ENCODE measurements at places on chromosomes 1 and 21. TPM values are rescaled to one million over a fixed set of nuclear protein-coding genes. Genes with fewer than 3 reads are reported as not detected.

Gene FCER1G
- 9.0 TPM for total RNA-seq

Gene ZZZ3
- 36.5 TPM for total RNA-seq

DNA sequence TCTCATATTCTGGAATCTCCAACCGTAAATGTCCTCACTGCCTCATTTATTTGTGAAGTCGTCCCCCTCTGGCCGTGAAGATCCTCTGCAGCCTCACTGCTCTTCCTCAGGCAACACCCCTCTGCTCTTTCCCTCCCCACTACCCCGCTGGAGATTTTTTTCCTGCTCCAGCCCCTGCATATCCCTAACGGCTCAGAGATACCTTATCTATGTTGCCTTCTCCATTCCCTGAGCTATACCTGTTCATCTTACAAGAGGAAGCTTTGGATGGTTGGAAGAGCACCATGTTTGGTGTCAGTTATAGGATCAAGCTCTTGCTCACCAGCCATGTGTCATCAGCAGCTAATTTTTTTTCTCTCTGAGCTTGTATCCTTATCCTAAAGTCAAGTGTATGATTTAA, 26.4 kb downstream of the LRRC8B start:
- DNase-seq = no peak

Gene RPL22
- 233 TPM for total RNA-seq

GRCh38 chr1:13576926-13577325, 6.7 kb upstream of the PDPN start:
- DNase-seq = no peak

Gene MX1
- total RNA-seq = 50.6 TPM

DNA sequence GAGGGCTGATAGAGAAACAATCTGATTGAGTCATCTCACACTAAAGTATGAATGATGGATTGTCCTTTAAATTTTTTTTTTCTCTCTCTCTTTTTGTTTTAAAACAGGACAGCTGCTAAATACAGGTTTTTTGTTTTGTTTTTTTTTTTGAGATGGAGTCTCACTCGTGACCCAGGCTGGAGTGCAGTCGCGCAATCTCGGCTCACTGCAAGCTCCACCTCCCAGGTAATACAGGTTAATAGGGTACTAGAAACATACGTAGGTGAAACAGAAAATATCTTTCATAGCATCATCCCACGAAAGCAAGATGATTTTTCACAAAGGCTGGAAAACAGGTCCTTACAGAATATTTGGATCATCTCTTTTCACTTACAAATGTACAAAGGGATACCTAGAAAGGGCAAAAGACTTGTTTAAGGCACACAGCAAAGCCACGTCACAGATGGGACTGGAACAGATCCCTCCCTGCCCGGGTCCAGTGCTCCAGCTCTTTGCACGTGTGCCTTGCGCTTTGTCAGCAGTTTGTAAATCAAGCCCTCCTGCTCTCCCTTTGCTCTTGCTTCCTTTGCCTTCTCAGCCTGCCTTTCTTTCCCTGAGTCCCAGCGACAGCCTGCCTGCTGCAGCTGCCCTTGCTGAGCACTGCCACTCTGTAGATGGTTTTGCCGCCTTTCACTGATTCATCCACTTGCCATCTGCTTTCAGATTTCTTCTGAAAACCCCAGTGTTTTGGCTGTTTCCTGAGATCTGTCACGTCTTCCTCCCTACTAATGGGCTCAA, 171.3 kb upstream of the BEND5 start:
- no peak for DNase-seq

Gene RXFP4
- total RNA-seq = not detected

GRCh38 chr1:87957331-87957730, 628.7 kb downstream of the LMO4 start:
- DNase-seq = no peak

DNA sequence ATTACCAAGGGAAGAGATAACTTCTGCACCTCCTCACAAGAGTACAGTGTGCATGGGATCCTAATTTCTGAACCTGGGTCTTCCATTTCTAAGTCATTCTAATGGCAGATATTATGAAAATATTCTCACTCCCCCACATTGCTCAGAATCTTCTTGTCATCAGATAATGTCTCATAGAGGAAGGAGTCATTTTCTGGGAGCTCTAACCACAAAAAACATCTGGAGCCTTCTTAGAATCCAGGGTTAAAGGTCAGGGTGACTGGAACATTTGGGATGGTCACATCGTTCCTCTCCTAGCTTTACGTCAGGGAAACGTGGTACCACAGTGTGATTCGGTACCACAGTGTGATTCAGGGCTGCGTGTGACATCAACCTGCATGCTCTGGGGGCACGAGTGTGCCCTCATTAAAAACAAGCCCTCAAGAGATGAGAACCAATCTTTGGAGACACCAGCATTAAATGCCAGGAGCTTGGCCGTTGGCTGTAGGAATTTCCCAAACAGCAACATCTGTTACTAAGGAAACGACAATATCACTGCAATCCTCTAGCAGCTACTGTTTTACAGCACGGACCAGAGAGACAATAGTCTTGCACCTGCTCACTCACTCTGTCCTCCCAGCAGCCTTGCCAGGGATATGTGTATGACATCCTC, 179.1 kb downstream of the PSMG1 start:
- DNase-seq = no peak

- no peak for DNase-seq
Measured at GRCh38 chr1:205826016-205826806, 13.2 kb upstream of the SLC41A1 start.

Measured in heart left ventricle (tissue), 16 donors.